ENCODE measurements at places on chromosomes 11 and 22.
A peak's percentile ranks its signal among the peaks of the same experiment; 100 is the strongest.

DNA sequence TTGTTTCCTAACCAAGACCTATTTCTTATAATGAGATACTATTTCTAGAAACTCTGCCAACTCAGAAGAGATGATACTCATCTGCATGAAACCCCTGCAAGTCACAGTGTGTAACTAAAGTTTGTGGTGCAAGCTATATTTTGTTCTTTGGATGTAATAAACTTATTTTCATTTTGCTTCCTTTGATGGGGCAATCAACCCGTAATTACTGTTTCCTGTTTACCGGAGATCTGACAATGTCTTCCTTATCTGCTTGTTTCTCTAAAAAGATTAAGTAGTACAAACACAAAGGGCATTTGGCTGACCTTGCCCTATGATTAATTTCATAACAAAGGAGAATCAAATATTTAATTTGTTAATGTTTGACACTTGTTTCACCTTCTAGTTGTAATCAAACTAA lies 846.6 kb upstream of the ANO3 start:
- DNase-seq = no peak

GRCh38 chr22:17140826-17141766 lies 18.0 kb downstream of the HDHD5 start:
- no peak for DNase-seq

DNA sequence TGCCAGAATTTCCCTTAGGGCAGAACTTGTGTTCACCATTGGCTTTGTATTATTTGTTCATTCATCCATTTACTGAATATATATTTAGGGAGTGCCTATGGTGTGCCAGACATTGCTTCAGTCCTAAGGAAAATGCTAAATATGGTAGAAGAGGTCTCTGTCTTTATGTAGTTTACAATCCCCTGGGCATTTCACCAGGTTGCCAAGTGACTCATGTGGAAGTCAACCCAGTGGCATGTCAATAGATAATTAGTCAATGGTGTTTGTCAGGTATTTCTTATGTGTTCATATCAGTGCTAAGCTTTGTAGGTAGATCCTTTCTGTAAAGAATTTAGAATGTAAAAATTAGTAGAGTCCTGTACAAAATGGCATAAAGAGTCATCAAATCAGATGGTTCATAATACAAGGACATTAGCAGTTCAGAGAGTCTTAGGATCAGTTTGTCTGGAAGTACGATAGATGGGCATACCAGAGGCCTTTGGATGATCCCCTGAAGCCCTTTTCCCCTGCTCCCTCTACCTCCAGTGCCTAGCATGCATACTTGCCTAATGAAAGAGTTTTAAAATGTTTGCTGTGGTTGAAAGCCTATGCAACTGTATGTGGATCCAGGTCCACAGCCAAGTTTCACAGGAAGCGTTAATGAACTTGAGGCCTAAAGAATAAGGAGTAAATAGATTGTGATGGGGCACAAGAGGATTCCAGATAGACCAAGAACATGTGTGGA lies 58.5 kb upstream of the SESN3 start:
- DNase-seq = no peak

- DNase-seq = no peak
These were observed 1077.3 kb downstream of the OPCML start for GRCh38 chr11:132455044-132455443.

GRCh38 chr22:46696229-46696518 lies 41.9 kb downstream of the CERK start:
- no peak for DNase-seq

DNA sequence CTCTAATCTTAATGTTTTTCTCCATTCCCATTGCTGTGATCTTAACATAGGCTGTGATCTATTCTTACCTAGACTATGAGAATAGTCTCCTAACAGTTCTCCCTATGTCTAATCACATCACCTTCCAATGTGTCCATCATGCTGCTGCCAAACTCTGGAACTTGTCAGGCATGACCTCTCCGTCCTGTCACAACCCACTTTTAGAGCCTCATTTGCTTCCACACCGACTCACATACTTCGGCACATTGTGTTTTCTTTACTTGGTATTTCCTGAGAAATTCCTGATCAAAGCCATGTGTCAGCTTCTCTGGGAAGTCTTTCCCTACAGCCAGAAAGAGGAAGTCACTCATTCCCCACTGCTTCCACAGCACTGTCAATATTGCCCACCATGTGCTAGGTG lies 40.5 kb upstream of the BIRC3 start:
- no peak for DNase-seq

GRCh38 chr11:78097666-78098385 lies 18.2 kb upstream of the NDUFC2 start:
- DNase-seq = no peak

DNA sequence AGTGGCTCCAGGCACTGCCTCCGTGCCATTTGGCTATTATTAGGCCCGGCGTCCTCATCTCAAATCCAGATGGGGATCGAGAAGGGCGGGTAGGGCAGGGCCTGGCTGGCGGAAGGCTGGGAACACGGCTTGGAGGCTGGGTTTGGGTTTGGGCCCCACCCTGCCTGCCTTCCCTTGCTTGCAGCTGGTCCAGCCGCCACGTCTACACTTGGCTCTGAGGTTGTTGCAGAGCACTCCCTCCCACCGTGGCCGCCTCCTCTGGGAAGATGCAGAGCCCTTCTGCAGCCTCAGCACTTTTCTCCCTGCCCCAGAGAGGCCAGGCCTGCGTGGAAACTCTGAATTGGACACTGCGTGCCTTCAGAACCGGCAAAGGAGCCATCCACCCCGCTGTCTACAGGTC lies 5.2 kb upstream of the SMTN start:
- no peak for DNase-seq

- DNase-seq = peak; percentile 94
These were observed at the start of gene GALNT18 for GRCh38 chr11:11621573-11622339. Gene GALNT18 (minus strand): TSS chr11:11622005.

GRCh38 chr11:44601471-44602370 lies 36.3 kb downstream of the CD82 start:
- DNase-seq = peak; percentile 57

- no peak for DNase-seq
These were observed 104.0 kb upstream of the PITPNB start for GRCh38 chr22:28023036-28023435.

DNA sequence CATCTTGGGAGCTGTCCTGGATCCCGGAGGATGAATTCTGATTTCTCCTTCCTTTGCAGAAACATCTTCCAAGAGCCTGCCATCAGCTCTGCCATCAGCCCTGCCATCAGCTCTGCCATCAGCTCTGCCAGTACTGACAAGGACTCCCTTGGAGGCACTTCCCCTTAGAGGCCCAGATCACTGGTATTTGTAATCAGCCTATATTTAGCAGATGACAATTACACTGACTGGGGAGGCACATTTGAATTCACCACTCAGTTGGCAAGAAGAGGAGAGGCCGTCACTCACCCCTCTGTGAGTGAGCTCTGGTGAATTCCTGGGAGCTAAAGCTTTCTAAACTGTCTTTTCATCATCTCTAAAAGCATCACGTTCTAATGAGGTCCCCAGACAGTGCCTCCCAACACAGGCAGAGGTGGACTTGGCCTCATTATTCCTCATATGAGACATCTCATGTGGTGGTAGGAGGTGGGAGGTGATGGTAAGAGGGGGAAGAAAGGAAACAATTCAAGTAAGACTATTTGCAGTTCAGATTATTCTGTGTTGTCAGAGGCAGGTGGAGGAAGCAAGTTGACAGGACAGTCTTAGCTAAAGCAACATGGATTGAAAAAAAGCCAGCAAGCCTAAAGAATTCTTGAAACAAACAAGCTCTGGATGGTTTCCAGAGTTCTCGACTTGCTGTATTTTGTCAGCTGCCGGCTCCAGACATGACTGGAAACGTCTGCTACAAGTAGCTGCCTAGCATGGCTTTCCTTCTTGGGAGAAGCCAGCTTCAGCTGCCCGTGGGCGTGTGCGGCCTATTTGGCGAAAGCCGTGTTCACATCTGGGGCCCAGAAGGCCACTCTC lies 771.7 kb downstream of the TBC1D22A start:
- DNase-seq = no peak

DNA sequence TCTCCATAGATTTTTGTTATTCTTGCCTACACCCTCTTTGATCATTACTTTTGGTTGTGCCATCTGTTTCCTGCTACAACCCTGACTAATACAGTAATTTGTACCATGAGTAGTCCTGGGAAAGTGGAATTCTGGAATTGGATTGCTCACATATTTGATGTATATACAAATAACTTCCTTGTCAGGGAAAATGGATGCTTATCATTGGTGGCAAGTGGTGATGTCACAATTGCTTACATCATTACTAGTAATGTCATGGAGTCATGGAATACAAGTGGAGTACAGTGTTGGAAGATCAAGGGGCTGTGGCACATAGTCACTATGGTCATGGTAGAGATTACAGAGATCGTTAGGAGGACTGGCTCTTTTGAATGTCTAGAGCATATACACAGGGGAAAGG lies 24.4 kb downstream of the AASDHPPT start:
- DNase-seq = no peak

DNA sequence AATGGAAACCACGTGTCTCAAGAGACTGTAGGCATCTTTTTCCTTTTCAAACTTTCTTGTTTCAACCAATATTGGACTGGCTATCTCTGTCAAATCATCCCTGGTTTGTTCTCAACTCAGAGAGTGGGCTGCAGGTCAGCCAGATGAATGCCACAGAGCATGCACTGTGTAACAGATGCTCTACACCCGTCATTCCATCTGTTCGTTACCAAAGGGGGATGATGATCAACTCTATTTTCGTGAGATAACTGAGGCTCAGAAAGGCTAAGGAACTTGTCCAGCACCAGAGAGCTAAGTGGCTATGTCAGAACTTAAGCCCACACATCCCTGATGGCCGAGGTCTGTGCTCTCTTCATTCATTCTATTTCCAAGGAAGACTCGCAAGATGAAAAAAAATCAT lies 42.1 kb downstream of the SLC1A2 start:
- no peak for DNase-seq

GRCh38 chr11:95092549-95093324 lies 3.1 kb downstream of the ENDOD1 start:
- DNase-seq = peak; percentile 63

GRCh38 chr11:73257342-73258103 lies 14.6 kb upstream of the P2RY6 start:
- DNase-seq = no peak

Measured in activated CD4-positive, alpha-beta T cell treated with anti-CD3 and anti-CD28 coated beads for 36 hours (primary cell).